ENCODE measurements at places on chromosomes 16 and 17.
A peak's percentile ranks its signal among the peaks of the same experiment; 100 is the strongest.

- no peak for DNase-seq
Observed at GRCh38 chr16:89843409-89844350, 15.4 kb downstream of the SPIRE2 start.

GRCh38 chr16:22321340-22322001 lies 24.3 kb downstream of the POLR3E start:
- DNase-seq: peak; percentile 83

DNA sequence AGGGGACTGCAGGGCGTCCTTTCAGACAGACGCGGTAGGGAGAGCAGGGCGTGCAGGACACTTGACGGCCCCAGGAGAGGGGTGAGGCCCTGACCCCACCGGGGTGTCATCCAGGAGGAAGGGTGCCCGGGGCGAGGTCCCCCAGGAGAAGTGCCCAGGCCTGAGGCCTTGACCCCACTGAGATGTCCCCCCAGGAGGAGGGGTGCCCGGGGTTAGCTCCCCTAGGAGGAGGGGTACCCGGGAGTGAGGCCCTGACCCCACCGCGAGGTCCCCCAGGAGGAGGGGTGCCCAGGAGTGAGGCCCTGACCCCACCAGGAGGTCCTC lies 27.2 kb upstream of the METRNL start:
- DNase-seq: no peak

DNA sequence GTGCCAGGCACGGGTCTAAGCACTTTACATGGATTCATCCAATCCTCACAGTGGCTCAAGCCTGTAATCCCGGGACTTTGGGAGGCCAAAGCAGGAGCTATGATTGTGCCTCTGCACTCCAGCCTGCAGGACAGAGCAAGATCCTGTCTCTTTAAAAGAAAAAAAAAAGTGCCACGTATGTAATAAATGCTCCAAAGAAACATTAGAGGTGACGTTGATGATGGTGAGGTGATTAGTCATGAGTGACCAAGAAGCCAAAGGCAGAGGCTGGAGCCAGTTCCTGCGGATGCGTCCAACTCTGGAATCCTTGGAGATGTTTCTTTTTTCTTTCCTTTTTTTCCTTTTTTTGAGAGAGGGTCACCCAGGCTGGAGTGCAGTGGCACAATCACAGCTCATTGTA lies 59.4 kb upstream of the SIAH1 start:
- DNase-seq: no peak

GRCh38 chr16:89847051-89847939 lies 19.0 kb downstream of the SPIRE2 start:
- no peak for DNase-seq

GRCh38 chr17:71764505-71764904 lies 356.3 kb upstream of the SOX9 start:
- DNase-seq: no peak

GRCh38 chr16:21223787-21224186 lies 9.7 kb upstream of the ANKS4B start:
- no peak for DNase-seq

DNA sequence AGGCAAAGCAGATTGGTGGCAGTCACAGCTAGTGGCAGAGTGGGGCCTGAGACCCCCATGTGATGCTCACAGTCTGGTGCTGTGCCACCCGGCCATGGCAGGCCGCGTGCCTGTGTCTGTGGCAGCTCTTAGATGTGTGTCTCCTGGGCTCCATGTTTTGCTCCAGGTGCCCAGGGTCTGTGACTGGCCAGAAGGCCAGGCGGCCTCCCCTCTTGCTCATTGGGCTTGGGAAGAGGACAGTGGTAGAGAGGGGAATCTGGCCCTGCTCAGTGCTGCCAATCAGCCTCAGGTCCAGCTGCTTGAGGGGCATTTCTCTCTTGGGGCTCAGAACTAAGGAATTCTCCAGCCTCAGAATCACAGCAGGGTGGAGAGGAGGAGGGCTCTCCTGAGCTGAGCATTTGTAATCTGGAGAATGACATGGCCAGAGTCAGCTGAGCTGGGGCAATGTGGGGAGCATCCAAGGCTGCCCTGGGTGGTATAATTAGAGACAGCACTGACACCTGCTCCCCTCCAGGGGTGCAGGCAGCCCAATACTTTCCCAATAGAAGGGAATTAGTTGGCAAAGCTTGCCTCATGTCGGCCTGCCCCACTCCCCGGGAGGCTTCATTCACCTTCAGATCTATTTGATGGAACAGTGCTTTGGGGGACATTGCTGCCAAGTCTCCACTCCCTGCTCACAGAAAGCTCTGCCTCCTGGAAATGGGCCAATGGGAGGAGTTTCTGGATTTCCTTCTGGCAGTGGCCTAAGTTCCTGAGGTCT lies 2.7 kb upstream of the LASP1NB start:
- DNase-seq: peak; percentile 9

Measured in CD8-positive, alpha-beta T cell (primary cell).